Stimulated activated CD4-positive, alpha-beta T cell treated with anti-CD3 and anti-CD28 coated beads, Interleukin-1b, Interleukin-23, amount 100 ng/mL, for 1 hour (primary cell): ENCODE measurements at places on chromosomes 16 and 17.

- no peak for DNase-seq
Measured at GRCh38 chr17:70086516-70086915, 11.5 kb downstream of the KCNJ16 start.

GRCh38 chr16:64352246-64352645, 769.6 kb downstream of the CDH11 start:
- DNase-seq, result no peak

GRCh38 chr16:79932572-79932971, 332.0 kb upstream of the MAF start:
- DNase-seq, result no peak

DNA sequence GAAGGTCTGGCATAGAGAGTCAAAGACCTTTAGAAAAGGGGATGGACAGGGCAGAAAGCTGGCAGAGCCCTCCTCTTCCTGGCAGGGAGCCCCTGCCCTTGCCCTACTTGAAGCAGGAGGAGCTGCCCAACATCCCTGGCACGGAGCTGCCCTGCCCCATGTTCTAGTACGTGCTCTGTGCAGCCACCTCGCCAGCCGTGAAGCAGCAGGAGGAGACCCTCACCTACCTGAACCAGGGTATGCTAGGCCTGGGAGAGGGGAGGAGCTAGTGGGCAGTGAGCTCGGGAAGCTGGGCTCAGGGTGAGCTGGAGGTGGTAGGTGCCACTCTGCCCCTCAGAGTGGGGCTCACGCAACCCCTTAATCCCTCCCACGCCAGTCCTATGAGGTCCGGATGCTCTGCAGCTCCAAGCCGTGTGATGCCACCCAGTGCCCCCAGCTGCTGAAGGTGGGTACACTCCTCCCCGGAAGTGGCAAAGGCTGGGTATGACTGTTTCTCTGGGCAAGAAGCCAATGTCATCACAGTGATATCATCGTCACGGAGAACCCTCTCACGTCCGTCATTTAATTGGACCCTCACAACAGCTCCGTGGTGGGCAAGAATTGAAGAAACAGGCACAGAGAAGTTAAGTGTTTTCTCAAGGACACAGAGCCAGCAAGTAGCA, 12.7 kb upstream of the STAC2 start:
- DNase-seq, result peak; percentile 26

- no peak for DNase-seq
Measured at GRCh38 chr17:19904412-19904811, 36.7 kb upstream of the ULK2 start.

DNA sequence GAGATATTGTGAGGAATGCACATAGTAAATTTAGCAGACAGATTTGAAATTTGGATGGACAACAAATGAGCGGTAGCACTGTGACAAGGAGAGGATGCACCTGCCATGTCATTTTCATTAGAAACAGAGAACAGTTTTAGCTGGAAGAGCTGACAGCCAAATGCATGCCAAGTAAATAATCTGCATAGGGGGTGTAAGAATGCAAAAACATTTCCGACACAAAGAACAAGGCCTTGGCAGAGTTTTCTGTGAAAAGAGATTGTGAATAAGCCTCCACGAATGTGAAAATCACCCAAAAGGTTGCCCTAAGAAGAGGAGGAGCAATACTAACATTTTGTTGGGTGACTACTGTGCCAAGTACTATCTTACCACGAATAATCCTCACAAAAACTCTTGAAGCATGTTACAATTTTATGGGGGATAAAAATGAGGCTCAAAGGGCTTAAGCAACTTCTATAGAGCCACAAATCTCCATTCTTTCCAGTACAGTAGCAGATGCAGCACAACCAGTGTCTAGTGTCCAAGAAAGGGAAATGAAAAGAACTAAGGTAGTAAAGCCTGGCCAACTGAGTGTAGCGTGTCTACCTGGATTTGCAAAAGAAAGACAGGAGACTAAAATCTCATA, 28.3 kb downstream of the TMEM100 start:
- DNase-seq, result no peak

DNA sequence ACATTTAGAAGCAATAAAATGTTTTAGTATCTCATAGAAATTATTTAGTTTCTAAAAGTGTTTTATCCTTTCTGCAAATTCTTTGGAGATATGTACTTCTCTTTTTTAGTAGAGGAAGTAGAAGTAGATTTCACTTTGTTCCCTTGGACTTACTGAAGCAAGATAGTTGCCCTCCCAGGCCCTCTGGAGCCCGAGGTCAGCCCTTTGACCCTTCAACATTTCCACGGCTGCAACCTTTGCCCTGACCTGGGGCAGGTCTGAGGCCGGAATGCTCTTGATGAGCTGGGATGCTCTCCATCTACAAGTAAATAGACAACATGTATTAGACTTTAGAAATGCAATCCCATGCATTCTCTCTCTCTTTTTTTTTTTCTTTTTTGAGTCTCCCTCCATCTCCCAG, 167.5 kb downstream of the CDK5R1 start:
- no peak for DNase-seq

DNA sequence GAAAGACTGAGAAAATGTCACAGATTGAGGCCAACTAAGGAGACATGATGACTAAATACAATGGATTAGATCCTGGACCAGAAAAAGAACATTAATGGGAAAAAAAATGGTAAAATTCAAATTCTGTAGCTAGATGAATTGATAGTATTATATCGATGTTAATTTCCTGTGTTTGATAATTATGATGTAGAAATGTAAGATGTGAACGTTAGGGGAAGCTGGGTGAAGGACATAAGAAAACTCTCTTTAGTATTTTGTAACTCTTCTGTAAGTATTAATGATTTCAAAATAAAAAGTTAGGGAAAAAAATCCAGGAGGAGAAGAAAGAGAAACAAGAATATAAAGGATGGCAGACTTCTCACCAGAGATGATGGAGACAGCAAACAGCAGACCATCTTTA, 2.8 kb upstream of the ITGB3 start:
- no peak for DNase-seq

DNA sequence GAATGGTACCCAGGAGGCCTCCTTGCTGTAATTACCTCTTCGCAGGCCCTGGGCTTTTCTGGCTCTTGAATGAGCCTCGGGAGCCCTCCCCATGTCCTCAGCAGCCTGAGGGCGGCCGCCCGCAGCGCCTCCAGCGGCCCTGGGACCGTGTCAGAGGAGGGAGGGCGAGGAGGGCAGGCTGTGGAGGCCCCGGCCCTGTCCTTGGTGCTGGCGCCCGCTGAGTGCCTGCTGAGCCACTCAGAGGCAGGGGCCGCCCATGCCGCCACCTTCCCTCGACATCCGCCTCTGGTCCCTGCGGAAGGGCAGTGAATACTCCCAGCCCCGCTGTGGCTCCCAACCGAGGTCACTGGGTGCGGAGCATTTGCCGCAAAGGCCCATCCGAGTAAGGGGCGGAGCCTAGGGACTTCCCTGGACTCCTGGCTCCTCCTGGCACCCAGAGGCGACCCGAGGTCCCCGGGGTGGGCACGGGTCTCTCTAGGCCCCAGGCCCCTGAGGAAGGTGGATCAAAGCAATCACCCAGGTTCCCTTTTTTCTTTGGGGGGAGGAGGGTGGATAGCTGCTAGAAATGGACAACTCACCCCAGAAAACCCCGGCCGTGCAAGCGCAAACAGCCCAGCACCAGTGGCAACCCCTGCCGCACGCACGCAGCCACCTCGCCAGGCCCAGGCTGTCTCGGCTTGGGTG, 2.8 kb downstream of the RBFOX3 start:
- no peak for DNase-seq

GRCh38 chr17:50584749-50585148, 24.2 kb downstream of the CACNA1G start:
- no peak for DNase-seq

DNA sequence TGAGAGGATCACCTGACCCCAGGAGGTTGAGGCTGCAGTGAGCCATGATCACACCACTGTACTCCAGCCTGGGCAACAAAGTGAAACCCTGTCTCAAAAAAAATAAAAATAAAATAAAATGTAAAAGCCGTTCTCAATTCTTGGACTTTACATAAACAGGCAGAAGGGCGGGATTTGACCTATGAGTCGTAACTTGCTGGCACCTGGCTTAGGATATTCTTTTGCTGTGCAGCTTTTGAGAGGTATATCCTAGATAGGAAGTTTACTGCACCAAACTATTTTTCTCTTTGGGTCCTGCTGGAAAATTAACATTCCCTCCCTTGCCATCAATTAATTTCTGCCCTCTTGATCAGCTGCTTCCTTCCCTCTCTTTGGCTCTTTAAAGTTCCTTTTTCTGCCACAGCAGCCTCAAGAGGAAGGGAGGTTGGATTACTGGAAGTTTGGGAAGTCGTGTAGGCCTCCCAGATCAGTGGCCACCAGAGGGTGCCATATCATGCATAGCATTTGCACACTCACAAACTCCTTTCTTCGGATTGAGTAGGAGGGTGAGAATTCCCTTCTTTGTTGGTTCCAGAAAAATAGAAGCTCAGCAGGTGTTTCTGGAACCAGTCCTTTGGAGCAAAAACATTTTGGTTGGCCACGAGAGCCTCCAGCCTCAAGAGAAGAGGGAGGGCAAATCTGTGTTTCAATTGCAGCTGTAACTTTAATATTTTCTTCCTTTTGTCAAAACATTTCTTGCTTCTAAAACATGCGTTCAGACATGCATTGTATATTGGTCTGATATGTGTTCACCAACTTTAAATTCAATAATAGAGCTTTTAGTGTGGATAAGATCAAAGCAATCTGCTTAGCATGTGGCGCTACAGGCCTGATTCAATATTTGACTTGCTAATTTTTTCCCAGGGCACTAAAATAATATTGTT, 147.3 kb downstream of the CCDC182 start:
- no peak for DNase-seq

GRCh38 chr17:81241203-81241602, 2.1 kb downstream of the NDUFAF8 start:
- no peak for DNase-seq

- DNase-seq, result no peak
Measured at GRCh38 chr17:10019941-10020451, 114.9 kb upstream of the RCVRN start.

DNA sequence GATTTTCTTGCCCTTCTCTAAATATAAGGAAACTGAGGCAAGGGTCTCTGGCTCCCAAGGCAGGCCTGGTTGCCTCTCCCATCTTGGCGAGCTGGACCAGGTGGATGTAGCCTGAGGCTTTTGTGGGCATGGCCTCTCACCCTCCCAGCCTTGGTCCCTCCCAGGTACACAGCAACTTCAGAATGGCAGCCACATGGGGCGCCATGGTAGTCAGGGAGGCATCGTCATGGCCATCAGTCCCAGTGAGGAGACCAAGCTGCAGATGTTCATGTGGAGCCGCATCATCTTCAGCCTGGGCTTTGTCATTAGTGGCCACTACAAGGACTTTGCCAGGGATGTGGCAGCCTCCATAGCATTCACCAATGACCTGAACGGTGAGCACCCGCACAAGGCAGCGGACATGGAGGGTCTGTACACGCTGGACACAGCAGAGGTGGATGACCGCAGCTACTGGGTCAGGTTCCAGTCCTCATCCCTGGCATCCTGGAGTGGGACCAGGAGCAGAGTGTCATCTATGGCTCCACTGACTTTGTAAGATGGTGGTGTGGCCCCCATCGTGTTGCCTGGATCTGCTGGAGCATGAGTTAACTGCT, 165.8 kb upstream of the ZNF267 start:
- DNase-seq, result no peak

DNA sequence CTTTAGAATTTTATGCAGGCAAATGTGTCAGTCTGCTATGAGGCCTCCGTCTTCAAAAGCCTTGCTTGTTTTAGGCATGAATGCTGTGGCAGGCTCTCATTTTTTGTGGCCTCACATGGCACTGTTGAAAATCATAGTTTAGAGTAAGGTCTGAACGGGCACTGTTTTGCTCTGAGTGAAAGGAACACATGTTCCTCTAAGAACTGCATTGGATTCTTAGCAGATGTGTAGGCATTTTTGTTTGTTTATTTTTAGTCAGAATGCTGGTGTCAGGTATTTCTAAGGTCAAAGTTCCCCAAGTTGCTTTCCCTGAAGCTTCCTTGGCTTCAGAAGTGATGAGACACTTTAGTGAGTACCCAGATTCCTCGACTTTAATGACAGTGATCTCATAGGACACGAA, 173.7 kb downstream of the HS3ST3B1 start:
- no peak for DNase-seq

DNA sequence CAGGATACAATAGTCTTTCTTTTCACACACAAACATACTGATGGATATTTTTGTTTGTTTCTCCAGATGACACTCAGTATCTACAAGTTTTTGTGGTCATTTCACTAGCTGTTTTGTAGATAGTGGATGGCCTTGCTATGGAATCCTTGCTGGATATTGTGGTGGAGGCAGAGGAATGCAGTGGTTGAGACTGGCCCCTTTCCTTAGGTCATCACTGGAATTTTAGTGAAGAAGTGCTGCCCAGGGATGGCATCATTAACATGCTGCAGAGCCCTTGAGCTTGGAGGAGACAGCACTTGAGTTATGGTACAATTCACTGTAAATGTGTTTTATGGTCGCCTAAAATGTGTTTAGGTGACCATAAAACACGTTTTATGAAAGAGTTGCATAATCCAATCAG, 455.9 kb upstream of the HSBP1 start:
- DNase-seq, result no peak

DNA sequence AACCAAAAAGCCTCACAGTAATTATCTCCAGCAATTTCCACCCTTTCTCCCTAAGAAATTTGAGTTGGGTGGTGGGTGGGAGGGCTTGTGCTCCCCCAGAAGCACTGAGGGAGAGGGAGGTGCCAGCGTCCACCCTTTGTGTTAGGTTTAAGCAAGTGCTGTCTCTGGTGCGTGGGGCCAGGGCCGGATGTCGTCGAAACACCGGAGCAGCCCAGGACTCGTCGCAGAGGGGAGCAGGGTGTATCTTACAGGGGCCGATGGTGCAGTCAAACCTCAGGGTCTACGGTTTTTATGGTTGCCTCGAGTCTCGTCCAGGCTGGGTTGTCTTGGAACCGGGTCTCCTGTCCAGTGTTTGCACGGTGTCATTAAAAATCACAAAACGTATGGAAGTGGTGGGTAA, 35.3 kb downstream of the METRNL start:
- DNase-seq, result no peak

- no peak for DNase-seq
Measured at GRCh38 chr17:64080174-64080618, 49.7 kb downstream of the ERN1 start.

DNA sequence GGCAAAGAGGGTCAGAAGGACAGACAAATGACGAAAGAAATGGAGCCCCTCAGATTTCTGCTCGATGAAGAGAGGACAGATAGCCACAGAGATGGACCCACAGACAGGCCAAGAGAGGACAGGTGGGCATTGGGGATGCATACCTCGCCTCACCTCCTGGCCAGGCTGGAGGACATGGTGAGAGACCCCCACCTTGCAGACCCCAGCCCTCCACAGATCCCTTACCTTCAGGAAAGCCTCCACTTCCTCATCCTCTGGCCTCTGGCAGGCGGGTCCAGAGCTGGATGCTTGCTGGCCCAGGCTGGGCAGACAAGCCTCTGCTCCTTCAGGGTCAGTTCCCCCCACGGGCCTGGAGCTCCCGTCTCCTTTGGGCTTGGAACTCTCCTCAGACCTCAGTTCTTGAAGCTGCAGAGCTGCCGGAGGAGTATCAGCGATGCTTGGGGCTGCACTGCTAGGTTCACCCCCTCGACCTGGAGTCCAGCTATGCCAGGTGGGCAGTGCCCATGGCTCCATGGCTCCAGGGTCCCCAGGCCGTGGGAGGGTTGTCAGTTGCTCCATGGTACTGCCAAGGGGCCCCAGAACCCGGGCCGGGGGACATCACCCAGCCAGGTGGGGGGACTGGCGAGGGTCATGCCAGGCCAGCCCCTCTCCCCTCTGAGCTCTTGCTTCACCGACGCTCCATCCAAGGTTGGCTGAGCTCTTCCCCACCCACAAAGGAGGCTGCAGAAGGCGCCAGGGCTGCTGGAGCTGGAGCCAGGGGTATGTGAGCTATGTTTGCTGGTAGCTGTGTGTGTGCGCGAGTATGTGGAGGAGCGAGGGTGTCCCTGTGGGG, 1.0 kb downstream of the TSPOAP1 start:
- DNase-seq, result no peak
